SHP77 treated with DMSO at 0.1 percent for 48 hours (cell line): ENCODE measurements at places on chromosomes 3 and 15.

DNA sequence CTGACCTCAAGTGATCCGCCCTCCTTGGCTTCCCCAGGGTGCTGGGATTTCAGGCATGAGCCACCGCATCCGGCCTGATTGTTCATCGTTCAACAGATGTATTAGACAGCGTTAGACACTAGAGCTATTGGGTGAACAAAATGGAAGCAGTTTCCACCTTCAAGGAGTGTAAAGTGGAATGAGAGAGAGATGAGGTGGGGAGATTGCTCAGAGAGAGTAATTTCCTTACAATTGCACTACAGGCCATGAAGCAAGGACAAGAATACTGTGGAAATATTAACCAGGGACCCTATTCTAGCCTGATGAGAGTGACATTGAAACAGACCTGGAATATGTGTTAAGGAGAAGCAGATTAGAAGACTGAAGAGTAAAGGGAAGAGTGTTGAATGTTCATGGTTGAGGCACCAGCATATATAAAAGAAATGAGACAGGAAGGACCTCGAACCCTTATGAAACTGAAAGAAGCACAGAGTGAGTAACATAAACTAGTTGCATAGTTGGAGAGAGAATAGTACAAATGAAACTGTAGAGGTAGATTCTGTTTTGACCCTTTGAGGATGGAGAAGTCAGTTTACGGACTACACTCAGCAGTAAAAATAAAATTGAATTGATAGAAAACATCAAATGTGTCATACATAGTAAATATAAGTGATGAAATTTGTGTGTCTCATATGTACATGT, 7.2 kb downstream of the RTF1 start:
- no peak for DNase-seq

- DNase-seq, result no peak
These were observed 7.5 kb downstream of the CCNL1 start for GRCh38 chr3:157152438-157152837.

DNA sequence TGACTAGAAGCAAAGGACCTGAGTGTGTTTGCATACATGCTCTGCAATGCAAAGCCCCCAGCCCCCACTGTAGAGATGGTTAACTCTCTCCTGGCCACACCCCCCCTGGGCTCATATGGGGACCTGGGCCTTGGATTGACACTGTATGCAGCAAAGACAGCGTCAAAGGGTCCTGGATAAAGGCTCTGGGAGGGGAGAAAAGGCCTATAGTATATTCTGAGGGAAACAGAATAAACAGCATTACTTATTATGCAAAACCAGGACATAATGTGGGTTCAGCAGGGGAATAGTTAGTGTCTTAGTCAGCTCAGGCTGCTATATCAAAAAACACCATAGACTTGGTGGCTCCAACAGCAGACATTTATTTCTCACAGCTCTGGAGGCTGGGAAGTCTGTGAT, 158.7 kb downstream of the APBA2 start:
- no peak for DNase-seq

- DNase-seq, result no peak
These were observed 725 bp downstream of the TLE3 start for GRCh38 chr15:70097063-70097320.

GRCh38 chr15:76467136-76467535, 130.6 kb downstream of the ISL2 start:
- DNase-seq, result no peak

DNA sequence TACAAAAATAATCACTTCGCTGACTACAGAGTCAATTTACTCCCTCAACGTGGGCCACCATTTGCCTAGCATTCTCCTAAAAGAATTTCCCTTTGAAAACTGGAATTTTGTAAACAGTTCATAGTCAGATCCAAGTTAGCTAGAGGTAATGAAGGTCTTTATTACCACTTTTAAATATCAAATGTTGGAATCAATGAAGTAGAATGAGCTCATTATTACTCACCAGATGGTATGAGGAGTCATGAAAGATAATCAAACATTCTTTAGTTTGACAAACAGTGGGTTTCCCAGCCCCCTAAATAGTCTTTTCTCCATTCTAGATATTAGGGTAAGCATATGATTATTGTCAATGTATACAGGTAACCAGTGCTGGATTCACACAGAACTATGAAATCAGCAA, 455.7 kb upstream of the THBS1 start:
- no peak for DNase-seq

DNA sequence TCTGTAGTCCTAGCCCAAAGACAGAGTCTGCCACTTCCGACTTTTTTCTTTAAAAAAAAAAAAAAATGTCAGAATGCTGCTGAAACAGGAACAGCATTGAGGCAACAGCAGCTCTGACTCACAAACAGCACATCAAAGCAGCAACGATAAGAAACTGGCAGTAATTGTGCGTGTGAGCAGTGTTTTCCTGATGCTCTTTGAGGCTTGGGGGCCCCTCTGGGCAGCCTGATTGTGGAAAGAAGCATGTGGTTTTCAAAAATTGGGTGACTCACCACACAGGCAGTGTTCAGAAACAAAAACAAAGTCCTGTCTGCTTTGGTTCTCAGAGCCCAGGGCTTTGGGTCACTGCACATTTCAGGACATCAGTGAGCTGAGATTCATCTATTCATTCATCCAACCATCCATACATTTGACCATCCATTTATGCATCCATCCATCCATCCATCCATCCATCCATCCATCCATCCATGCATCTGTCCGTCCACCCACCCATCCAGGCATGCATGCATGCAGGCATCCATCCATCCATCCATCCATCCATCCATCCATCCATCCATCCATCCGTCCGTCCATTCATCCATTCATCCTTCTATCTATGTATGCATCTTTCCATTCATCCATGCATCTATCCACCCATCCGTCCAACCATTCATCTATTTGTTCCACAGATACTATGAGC, 308.4 kb downstream of the RPLP1 start:
- no peak for DNase-seq

- no peak for DNase-seq
These were observed 55.0 kb upstream of the SNRPN start for GRCh38 chr15:24899795-24900194.

DNA sequence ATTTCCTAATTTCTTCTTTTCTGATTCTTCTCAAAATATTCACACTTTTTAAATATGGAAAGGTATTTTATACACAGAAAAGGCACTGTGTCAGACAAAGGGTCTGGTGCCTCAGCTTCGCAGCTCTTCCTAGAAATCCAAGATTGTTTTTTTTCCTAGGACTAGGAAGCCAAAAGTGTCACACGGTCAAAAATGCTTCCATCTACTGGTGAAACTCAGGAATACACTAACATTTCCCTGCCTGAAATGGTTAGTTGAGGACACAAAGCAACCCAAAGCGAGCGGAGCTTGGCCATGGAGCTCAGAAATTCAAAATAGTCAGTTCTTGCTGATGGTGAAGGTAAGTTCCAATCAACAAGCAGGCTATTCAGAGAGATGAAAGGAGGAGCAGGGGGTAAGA, 426.5 kb upstream of the RASGRP1 start:
- DNase-seq, result peak; percentile 0

DNA sequence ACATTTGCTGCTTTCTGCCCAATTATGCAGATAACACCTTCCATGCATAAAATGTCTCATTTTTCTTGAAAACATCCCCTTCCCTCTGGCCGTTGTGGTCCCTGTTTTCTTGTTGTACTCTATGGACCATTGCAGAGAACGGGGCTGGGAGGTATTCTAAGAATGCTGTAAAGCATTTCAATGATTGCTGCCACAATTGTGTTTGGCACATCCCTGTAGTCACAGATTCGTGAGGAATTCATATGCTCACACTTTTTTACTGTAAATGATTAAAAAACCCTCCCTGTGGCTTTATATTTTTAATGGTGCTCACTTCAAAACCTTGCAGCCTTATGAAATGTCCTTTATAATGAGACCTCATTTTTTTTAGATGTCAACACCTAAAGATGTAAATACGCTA, 207.2 kb upstream of the GBE1 start:
- no peak for DNase-seq

DNA sequence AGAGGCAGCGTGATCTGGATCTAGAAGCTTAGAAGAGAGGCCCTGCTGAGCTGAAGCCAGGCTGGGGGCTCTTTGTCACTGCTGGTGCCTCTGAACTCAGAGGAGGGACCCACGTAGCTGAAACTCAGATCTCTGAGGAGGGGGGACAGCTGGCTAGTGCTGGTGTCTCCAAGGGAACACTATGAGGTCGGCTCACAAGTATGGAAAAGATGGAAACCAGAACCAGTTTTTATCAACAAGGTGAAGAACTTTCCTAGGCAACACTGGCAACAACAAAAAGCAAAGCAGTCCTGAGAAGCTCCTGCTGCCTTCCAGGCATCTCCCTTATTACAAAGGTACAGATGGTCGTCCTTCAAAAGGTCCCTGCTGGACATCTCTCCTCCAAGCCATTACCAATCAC, 27.0 kb upstream of the FSTL1 start:
- no peak for DNase-seq

- no peak for DNase-seq
These were observed 251.0 kb upstream of the MCTP2 start for GRCh38 chr15:93980261-93980911.

DNA sequence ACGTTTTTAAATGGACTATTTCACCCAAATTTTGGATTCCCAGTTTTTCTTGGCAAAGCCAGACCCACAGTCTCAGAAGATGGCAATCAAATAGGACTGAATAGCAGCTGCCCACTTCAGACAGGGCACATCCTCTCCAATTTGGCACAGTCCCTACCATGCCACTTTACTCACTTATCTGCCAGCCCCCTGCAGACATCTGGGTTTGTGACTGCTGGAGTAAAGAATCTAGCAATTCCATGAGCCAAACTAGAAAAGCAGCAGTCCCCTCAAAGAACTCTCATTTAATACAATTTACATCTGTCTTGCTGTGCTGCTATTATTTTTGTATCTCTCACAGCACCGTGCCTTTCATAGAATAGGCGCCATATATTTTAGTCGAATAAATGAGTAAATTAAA, 16.0 kb upstream of the LRRN1 start:
- no peak for DNase-seq

GRCh38 chr15:38650384-38650783, 85.8 kb upstream of the RASGRP1 start:
- DNase-seq, result no peak

DNA sequence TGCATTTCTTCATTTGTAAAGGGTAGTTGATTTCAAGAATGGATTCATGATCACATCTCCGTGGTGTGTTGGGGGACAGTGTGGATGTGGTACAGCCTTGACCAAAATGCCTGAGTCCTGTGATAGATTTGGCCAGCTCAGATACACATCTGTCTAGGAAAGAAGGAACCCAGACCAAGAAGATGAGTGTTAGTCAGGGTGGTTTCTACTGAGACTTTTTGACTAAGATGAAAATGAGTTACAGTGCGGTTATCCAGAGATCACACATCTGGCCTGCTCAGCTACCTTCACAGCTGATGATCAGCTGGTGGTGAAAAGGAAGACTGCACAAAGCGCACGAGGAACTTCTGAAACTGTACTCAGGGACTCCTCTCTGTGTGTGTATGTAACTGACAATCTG, 68.0 kb downstream of the FNDC3B start:
- no peak for DNase-seq

DNA sequence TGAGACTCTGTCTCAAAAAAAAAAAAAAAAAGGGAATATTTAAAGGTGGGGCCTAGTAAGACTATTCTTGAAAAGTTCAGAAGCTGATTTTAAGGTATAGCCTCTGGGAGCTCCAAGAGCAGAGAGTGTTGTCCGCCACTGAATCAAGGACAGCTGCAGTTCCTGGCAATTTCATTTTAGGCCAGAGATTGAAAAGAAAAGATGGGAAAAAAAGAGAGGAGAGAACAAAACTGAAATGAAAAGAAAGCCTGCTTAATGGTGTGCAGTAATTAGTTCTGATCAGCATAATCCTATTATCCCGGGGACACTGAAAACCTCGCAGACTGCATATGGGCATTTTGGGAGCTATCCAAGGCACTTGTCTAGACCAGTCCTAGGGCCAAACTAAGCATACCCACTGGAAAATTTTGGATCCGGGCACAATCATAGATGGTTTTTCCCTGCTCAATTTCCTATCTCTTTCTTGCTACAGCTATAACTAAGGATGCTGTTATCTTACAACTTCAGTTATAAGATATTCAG, 43.2 kb downstream of the EHHADH start:
- DNase-seq, result no peak

DNA sequence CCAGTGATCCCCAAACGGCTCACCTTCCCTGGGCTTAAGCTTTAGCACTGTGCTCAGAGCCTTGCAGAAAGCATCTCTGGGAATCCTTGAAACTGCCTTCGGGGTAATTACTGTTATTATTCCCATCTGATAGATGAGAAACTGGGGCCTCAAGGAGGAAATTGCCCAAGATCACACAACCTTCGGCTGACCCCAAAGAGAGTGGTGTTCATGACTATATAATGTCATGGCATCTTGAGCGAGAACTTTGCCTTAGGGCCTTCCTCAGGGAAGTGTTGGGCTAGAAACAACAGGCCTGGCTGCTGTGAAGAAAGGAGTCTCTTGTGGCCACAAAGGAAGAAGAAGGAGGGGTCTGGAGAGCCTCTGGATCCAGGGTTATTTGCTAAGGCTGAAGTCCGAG, 388.7 kb upstream of the CFAP20DC start:
- no peak for DNase-seq

GRCh38 chr3:52144034-52144795, 10.0 kb downstream of the POC1A start:
- DNase-seq, result no peak

DNA sequence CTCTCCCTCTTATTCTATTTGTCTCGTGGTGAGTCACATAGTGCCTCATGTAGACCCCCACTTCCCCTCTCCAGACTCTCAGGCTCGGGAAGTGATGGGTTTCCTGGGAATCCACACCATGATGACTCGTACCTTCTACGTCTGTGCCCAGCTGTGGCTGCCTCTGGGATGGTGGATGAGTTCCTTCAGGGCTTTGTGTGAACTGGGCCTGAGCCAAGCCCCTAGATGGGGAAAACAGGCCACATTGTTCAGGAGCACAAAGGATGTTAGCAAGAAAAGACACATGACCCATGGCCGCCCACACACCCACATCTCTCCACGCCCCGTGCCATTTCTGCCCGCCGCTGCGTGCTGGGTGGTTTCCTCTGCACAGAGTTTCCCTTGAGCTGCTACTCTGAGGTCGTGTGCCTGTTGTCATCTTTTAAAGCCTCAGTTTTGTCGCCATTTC, 10.5 kb downstream of the ISG20 start:
- no peak for DNase-seq

DNA sequence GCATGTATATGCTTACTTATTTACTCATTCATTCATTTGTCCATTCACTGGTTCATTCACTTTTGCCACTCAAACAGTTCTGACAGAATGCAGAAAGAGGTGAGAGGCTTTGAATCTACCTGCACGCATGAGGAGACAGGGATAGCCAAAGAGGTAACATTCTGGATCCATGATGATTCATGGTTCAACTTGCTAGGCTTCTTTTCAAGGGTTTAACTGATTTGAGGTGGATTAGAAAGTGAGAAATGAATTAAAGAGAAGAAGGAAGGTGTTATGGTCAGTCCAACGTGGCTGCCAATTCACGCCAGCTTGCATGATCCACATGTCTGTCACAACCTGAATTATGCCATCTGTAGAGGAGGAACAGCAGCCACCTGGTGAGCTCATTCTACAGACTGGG, 260.6 kb downstream of the ARRDC4 start:
- DNase-seq, result no peak

- DNase-seq, result no peak
These were observed 8.1 kb downstream of the RRP9 start for GRCh38 chr3:51933471-51934138.
